Activated T-helper 1 cell treated with anti-CD3 and anti-CD28 coated beads, Interleukin-2, amount 50 U/mL, for 16 hours (primary cell): ENCODE measurements at places on chromosomes 7 and 10.

DNA sequence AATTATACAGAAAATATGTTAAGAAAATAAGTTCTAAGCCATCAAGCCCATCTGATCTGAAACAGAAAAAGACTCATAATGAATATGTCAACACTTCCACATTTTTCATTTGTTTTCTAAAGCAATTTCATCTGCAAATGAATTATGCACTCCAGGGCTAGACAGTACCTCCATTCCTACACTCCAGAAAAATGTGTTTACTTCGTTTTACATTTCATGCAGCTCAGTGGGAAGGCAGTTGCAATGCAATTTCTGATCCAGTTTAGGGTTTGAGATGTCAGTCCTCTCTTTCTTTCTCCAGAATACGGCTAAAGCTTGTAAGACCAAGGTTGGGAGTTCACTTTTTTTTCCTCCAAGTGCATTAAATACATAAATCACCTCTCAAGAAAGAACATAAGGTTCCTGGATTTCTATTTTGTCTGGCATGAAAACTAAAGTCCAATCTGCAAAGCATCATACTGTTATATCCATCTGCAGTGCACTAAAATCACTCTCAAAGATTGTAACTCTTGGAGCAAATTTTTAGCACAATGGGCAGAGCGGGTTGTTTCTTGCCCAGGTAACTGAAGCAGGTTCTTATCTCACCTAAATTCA is 348.8 kb upstream of the C7orf33 start:
- DNase-seq: no peak

GRCh38 chr10:6114299-6114698 is 25.5 kb downstream of the RBM17 start:
- no peak for DNase-seq

GRCh38 chr10:34405611-34406462 is 409.3 kb downstream of the PARD3 start:
- DNase-seq: no peak

GRCh38 chr7:109868215-109868860 is 1222.6 kb upstream of the LRRN3 start:
- DNase-seq: no peak

GRCh38 chr10:79417266-79417665 is 28.2 kb downstream of the ZCCHC24 start:
- DNase-seq: no peak

- no peak for DNase-seq
These were observed 150.2 kb upstream of the INSYN2A start for GRCh38 chr10:127346604-127347003.

DNA sequence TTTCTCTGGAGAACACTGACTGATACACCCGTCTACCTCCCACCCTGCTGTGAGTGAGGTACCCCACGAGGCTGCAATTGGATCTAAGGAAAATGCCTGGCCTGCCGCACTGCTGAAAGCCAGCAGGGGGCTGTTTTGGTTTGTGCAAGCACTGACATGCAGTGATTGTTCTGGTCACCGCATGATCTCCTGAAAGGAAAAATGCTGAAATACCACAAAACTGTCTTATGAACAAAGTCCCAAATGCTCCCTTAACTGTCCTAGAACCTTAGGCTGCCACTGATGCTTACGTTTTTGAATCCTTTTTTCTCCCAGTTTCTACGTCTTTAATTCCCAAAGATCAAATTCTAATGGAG is 132.7 kb downstream of the JCAD start:
- DNase-seq: no peak

- no peak for DNase-seq
These were observed 66.2 kb downstream of the COL13A1 start for GRCh38 chr10:69867699-69868558.

GRCh38 chr10:97821308-97822038 is 28.2 kb upstream of the GOLGA7B start:
- no peak for DNase-seq

- no peak for DNase-seq
These were observed 133.4 kb upstream of the ADO start for GRCh38 chr10:62671104-62671503.

- DNase-seq: no peak
These were observed 440.1 kb downstream of the KCNMA1 start for GRCh38 chr10:77197544-77197943.

- DNase-seq: no peak
These were observed 67.1 kb downstream of the TMEM130 start for GRCh38 chr7:98802781-98803110.

- DNase-seq: no peak
These were observed 148.9 kb downstream of the ZEB1 start for GRCh38 chr10:31467791-31468535.

GRCh38 chr7:142477079-142477651 is 219.3 kb upstream of the PRSS58 start:
- no peak for DNase-seq

GRCh38 chr7:41054960-41055661 is 647.8 kb downstream of the INHBA start:
- no peak for DNase-seq

- DNase-seq: no peak
These were observed 130.7 kb upstream of the NOBOX start for GRCh38 chr7:144534196-144534595.

DNA sequence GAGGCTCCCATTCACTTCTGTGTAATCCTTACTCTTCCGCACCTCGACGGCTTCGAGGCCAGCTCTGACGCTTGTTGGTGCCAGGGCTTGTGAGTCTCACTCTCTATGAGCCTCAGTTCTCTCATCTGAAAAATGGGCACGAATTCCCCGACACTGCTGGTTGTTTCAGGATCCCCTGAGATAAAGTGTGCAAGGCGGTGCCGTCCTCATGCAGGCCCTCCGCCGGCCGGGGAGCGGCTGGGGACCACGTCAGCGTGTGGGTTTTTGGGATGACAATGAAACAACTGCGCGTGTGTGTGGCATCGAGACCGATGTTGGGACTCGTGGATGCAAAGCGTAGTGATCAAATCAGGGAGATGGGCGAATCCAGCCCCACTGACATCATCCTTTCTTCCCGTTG is 75.6 kb downstream of the FOXL3 start:
- DNase-seq: no peak

GRCh38 chr7:14085901-14086300 is 96.4 kb upstream of the ETV1 start:
- no peak for DNase-seq

DNA sequence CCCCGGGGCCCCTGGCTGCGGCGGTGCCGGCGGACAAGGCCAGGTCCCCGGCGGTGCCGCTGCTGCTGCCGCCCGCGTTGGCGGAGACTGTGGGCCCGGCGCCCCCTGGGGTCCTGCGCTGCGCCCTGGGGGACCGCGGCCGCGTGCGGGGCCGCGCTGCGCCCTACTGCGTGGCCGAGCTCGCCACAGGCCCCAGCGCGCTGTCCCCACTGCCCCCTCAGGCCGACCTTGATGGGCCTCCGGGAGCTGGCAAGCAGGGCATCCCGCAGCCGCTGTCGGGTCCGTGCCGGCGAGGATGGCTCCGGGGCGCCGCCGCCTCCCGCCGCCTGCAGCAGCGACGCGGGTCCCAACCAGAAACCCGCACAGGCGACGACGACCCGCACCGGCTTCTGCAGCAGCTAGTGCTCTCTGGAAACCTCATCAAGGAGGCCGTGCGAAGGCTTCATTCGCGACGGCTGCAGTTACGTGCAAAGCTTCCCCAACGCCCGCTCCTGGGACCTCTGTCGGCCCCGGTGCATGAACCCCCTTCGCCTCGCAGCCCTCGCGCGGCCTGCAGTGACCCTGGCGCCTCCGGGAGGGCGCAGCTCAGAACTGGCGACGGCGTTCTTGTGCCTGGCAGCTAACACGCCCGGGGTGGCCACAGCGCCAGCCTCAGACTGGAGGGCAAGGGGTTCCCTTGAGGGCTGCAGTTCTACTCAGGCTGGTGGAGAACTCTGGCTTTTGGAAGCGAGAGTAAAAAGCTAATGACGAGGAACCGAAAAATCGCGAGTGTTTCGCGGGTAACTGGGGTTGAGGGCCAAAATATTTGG is 804 bp downstream of the FRAT1 start:
- DNase-seq: peak; percentile 35

GRCh38 chr10:16765509-16766375 is 51.5 kb downstream of the RSU1 start:
- DNase-seq: no peak

DNA sequence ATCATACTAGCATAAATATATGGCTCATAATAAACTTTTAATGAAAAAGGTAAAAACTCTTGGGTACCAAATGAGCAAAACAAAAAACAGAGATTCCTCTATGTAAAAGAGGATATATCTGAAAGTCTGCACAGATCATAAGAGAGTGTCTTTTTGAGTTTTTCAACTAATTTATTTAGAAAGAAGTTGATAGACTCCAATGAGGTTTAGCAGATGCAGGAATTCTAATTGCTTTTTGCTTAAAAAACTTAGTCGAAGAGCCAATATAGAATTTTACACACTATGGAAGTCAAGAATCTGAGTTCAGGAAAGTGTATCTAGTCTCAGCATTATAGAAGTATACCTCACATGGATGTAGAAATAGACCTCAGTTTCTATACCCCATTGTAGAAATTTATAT is 3.4 kb upstream of the MLLT10 start:
- no peak for DNase-seq

DNA sequence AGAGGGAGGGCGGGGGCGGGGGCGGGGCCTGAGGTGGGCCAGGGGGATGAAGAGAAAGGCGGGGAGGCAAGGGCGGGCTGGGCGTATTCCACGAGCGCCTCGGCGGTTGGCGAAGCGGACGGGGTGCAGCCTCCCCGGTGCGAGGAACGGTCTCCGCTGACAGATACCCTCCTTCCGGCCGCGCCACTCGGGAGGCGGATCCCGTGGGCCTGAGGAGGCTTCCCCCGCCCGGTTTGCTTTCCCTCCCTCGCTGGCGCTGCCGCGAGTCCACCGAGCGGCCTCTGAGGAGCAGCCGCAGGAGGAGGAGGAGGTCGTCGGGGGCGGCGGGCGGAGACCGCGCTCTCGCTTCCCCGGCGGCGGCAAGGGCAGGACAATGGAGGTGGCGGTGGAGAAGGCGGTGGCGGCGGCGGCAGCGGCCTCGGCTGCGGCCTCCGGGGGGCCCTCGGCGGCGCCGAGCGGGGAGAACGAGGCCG is at the start of gene TRIM24:
Gene TRIM24, plus strand, starts transcription at position 84 of the 473 bp plus-strand sequence. Its CDS starts 290 bp downstream, at position 374.
- peak; percentile 87 for DNase-seq
